Uterus (tissue), 4 donors: ENCODE measurements at places on chromosomes 2 and 18. TPM values are rescaled to one million over a fixed set of nuclear protein-coding genes. Genes with fewer than 3 reads are reported as not detected.

The KLHL41 gene
- total RNA-seq, result 3.5 TPM

DNA sequence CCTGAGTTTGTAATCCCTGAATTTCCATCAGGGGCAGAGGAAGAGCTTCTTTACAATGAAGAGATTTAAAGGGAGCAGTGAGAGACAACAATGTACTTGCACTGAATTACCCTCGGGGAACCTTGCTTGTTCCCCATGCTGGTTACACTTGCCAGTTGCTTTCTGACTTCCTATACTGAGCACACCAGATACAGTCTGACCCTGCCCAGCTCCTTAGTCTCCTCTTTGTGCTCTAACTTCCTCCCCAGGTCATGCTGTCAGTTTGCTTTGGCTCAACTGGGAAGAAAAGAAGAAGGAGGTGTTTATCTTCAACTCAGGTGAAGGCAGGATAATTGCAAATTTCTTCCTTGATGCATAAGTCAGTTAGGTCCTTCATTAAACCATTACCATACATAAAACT lies 658.4 kb downstream of the NYAP2 start:
- no peaks in the 10 kb centered on the region for H3K36me3 ChIP-seq
- H3K4me1 ChIP-seq, result no peaks in the 10 kb centered on the region
- DNase-seq, result no peak
- no peaks in the 10 kb centered on the region for H3K27me3 ChIP-seq

DNA sequence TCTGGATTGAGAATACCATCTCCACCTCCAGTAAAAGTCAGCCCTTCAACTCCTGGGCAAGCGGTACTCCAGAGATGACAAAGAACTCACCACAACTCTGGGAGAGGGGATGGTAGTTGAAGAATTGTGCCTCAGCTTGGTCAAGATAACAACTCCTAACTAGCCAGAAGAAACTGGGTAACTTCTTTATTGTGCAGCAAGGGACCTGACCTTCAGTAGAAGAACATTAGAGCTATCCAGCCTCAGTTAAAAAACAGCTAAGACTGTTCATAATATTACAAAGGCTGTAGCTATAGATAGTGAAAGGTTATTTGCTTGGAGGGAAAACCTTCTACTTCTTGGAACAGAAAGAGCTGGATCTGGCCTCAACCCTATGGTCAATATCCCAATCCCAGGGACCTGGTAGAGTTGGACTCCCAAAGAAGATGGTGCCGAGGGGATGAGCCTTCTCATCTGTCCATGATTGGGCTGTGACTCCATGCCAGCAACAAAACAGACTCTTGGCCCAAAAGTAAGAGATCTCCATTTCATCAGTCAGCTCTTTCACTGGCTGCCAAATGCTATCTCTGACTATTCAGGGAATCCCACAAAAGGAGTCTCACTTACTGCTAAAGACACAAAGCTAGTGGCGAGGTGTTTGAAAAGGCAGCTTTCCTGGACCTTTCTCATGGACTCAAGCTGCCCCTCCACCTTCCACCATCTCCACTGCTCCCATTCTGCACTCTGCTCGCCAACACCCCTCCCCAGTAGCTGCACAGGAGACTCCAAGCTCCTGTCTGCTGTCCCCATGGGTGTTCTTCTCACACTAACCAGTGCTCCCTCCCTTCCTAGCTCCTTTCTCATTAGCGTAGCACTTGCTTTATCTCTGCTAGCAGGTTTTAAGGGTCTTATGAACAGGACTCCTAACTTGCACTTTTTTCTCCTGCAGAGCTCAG lies 145.8 kb downstream of the CAPN13 start:
- no peaks in the 10 kb centered on the region for H3K27me3 ChIP-seq
- no peak for DNase-seq
- H3K4me3 ChIP-seq, result no peak overlapping the region
- no peaks in the 10 kb centered on the region for H3K36me3 ChIP-seq
- H3K27ac ChIP-seq, result no peak overlapping the region
- H3K4me1 ChIP-seq, result no peaks in the 10 kb centered on the region

GRCh38 chr2:67656875-67657274 lies 259.7 kb downstream of the ETAA1 start:
- H3K4me1 ChIP-seq, result no peaks in the 10 kb centered on the region
- H3K27me3 ChIP-seq, result no peaks in the 10 kb centered on the region
- no peak overlapping the region for H3K27ac ChIP-seq
- H3K36me3 ChIP-seq, result no peaks in the 10 kb centered on the region
- no peak for DNase-seq

DNA sequence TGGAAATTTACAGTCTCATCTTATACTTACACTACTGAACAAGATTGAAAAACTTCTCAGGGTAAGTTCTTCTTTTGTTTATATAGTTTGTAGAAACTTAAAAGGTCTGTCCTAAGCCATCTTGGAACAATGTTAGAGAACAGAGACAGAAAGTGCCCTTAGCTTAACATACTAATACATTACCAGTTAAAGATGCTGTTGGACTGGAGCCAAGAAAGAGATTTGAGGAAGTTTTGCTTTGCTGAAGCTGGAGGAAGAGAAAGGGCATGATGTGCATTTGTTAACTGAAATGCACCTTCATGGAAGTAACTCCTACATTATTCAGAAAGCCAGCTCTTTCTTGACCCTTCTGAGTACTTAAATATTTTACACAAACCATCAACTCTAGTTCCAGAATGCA lies 66.5 kb upstream of the TNFRSF11A start:
- no peaks in the 10 kb centered on the region for H3K36me3 ChIP-seq
- no peak overlapping the region for H3K27ac ChIP-seq
- no peaks in the 10 kb centered on the region for H3K4me1 ChIP-seq
- DNase-seq, result no peak
- no peaks in the 10 kb centered on the region for H3K27me3 ChIP-seq
- H3K4me3 ChIP-seq, result no peak overlapping the region

- H3K27me3 ChIP-seq, result no peaks in the 10 kb centered on the region
- H3K27ac ChIP-seq, result peak overlapping the region; percentile 41
- H3K4me3 ChIP-seq, result no peak overlapping the region
- DNase-seq, result no peak
- no peaks in the 10 kb centered on the region for H3K4me1 ChIP-seq
These were observed 24.0 kb upstream of the ITGA6 start for GRCh38 chr2:172403402-172403801.

DNA sequence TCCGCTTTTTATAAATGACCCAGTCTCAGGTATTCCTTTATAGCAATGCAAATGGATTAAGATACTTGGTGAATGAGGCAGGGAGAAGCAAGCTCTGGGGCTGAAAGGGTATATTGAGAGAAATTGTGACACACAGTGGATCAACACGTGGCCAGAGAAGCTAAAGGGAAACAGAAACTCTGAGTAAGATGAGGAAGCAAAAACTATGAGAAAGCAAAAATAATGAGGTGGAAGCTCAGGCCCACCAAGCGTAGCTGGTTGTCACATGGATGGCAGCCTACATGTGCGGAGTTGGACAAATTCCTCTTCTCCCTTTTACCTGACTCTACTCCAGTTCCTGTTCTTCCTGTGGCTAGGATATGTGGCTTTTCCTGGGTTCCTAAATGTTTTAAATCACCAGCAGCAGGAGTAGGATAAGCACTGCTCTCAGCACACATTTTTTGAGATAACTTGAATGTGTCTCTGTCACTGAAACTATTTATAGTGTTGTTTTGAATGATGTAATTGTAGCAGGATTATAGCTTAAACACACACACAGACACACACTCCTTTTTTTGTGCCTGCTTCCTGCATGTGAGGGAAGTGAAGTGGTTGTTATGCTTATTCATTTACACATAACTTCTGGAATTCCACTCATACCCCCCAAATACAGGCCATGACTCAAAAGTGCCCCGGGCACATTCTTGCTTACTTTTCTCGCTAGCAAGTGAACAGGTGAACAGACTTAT lies 30.1 kb upstream of the EPC2 start:
- H3K27me3 ChIP-seq, result no peaks in the 10 kb centered on the region
- H3K4me1 ChIP-seq, result peaks cover 10% of the 10 kb centered on the region
- H3K27ac ChIP-seq, result peak overlapping the region; percentile 74
- H3K4me3 ChIP-seq, result no peak overlapping the region
